MCF 10A (cell line): ENCODE measurements at places on chromosomes 3 and 15.

DNA sequence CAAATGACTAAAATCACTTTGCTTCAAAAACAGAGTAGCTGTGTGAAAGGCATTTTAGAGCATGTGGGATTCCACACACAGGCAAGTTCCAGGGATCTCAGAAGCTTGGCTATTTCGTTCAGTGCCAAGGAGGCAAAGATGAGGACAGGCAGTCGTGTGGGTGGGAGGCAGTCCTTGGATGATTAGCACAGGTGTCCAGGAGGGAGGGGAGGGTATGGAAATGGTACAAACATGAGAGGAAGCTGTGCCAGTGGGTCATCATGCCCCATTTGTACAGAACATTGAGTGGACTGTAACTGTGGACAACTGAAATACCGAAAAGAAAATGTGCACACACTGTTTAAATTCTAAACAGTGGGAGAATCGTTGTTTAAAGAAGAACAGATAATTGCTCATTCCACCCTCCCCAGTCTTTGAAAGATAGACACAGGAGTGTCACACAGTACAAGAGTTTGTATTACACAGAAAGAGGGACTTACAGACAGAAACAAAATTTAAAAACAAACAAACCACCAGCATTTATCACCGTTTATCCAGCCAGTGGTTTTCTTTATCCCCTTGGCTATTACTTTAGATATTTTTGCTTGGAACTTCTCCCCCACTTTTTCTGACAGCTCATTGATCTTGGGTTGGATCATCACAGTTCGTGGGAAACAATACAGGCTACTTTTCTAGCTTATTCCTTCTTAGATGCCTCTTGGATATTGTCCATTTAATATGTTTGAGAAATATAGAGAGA is 122.9 kb downstream of the GREM1 start:
- DNase-seq = no peak

DNA sequence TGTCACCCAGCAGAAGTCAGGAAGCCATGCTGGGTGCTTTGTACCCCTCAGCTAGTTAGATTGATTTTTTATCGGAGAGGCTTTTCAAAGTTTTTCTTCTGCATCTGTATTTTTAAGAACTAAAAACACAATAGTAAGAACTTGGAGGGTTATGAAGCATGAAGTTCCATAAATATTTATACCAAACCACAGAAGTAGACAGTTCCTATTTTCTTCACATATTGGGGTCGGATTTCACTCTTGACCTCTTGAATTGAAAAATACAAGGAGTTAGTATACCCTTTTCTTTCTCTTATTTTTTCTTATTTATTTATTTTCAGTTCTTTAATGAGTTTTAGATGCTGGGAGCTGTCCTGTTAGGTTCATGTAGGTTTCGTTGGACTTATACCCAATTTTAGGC is 35.1 kb downstream of the SLC25A26 start:
- no peak for DNase-seq

DNA sequence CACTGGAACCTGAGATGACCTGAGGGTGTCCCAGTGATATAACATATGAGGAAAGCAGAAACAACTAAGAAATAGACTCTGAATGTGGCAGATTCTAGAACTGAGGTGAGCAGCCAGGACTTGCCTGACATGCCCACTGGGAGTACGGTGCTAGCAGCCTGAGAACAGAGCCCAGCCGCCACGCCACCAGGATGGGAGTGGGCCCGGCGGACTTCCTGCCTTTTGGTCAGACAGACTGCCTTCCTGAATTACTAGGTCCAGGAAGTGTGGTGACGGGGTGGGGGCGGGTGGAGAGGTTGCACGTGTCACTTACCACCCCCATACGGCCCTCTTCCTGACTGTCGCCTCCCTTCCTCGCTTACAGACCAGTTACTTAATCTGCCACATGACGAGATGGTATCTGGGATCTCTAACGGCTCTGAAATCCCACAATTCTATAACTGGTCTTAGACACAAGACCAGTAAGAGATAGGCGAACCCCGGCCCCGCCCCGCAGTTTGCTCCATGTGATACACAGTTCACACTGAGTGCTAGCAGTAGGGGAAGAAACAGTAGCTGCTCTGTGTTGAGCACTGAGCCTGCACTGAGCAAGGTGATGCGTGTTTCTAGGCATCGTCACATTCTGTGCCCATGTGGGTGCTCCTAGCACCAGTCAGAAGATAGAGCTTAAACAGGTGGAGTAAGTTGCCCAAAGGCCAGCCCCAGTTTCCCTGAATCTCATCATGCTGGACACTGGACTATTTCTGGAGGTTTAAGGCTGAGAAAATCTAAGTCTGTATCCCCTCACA is 95.7 kb downstream of the CPN2 start:
- no peak for DNase-seq

DNA sequence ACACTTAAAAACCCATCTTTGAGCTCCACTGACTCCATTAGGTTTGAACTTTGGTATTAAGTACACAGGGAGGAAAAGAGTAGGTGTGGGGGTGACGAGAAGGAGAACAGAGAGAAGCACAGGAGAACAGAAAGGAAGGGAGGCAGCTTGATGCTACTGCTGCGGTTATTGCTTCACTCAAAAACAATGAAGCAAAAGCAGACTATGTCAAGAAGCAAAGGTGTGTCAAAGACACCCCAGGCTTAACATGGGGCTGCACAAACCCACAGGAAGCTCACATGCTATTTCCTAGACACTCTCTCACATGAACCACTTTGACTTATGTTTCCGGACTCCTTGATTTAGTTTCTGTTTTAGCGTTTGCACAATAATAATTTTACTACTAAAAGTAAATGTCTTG is 961.0 kb upstream of the CFAP20DC start:
- no peak for DNase-seq
